CD4-positive, alpha-beta T cell treated with Interleukin-10 for 1 hour (primary cell): ENCODE measurements at places on chromosomes 3 and 15.

- no peak for DNase-seq
Measured at GRCh38 chr15:40287505-40287904, 4.6 kb upstream of the ANKRD63 start.

DNA sequence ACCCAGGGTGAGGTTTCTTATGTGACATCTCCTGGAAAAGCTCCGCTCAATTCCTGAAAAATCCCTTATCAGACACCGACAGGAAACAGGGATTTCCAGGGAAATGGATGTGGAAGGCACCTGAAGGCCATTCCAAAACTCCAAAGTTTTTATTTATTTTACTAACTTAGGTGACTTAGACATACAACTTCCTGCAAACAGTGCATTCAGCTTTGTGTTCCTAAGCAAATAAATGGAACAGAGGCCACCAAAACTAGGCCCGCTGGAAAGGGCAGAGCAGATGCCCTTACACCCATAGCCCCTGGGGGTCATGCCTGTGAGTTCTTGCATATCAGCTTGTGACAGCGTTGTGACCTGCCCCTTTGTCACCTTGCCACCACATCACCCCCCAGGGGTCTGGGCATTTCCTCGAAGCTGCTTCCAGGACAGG is 239.4 kb downstream of the XXYLT1 start:
- no peak for DNase-seq

- DNase-seq = no peak
Measured at GRCh38 chr3:34411596-34411995, 613.2 kb downstream of the PDCD6IP start.

DNA sequence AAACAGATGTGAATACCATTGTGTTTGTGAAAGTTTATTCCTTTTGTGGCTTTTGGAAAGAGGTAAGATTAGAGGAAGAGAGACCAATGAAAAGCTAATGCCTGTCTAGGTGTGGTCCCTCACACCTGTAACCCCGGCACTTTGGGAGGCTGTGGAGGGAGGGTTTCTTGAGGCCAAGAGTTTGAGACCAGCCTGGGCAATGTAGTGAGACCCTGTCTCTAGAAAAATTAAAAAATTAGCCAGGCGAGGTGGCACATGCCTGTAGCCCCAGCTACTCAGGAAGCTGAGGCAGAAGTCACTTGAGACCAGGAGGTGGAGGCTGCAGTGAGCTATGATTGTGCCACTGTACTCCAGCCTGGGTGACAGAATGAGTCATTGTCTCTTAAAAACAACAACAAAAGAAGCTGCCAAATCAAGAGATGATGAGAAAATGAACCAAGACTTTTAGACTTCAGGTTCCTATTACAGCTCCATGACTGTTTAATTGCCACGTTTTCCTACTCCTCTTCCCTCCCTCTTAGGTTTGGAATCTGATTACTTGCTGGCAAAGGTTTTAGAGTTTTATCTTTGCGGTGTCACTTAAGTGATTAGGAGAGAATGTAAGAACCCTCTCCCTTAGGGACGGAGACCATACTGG is 68.7 kb downstream of the CGNL1 start:
- no peak for DNase-seq

DNA sequence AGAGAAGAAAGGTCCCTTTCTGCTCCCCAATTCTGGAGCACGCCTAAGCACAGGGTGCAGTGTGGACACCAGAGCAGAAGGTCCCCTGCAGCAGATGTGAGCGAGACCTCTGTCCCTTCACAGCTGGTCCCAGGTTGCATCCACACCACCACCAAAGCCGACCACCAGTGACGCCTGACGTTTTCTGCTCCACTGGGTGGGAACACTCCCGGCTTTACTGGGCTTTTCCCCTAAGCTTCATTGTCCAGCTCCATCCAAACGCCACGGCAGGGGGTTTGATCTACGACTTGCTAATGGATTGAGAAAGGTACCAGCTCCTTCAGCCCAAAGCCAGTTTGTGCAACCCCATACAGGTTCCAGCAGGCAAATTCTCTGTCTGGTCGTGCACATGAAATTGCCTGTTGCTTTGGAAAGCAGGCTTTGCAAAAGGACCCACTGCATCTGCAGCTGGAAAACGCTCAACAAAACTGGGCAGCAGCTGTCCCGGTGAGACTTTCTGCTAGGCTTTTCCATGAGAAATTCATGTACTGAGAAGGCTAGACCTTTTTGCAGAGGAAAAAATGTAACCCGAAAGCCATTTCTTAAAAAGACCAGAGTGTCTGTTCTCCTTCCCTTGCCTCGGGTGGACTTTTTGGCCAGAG is 31.1 kb downstream of the ADAMTS17 start:
- DNase-seq = no peak
